ENCODE measurements at places on chromosomes 1 and 21. TPM values are rescaled to one million over a fixed set of nuclear protein-coding genes. Genes with fewer than 3 reads are reported as not detected.

SLC1A7 gene
- not detected for total RNA-seq

TFF1 gene
- not detected for total RNA-seq

DNA sequence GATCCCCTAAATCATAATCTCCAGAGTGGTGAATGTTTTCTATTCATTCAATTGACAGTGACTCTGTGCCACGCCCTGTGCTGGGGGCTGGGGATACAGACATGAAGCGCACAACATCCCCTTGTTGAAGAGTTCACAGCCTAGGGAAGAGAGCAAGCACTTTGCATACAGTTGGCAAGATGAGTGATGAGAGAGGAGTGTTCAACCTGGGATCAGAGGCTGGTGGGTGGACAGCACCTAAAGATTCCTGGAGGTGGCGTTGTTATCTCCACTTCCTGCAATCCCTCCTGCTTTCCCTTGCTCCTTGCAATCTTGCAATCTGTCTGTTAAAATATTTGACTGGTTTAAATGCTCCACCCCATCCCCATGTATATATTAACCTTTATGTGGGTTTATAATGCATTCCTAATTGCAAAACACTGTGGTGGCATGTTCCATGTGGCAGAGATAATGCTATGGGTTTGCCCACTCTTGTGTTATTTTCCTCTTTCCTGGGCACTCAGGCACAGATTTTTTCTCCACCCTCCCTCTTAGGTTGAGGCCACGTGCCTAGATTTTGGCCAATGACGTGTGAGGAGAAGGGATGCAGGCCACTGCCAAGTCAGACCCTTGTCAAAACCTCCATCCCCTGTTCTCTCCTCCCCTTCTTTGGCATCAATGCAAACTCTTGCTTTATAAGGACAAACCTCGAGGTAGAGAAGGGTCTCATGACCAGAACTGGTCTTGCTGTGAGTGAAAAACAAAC lies 36.2 kb upstream of the GADD45A start:
- no peak for DNase-seq
- H3K27me3 ChIP-seq: no peaks in the 10 kb centered on the region
- H3K4me1 ChIP-seq: no peaks in the 10 kb centered on the region
- H3K4me3 ChIP-seq: no peak overlapping the region
- no peaks in the 10 kb centered on the region for H3K36me3 ChIP-seq

- H3K27ac ChIP-seq: no peak overlapping the region
- no peaks in the 10 kb centered on the region for H3K27me3 ChIP-seq
- DNase-seq: no peak
- no peak overlapping the region for H3K4me3 ChIP-seq
- H3K36me3 ChIP-seq: peaks cover 3% of the 10 kb centered on the region
Measured at GRCh38 chr1:13804240-13804633, 104.2 kb downstream of the PRDM2 start.

All from chondrocyte (in vitro differentiated cells).